ENCODE measurements at places on chromosomes 3 and 15.

GRCh38 chr3:18092726-18093125 lies 332.4 kb downstream of the SATB1 start:
- DNase-seq = no peak

GRCh38 chr3:70276901-70277300 lies 35.5 kb downstream of the MDFIC2 start:
- no peak for DNase-seq

GRCh38 chr3:101518421-101518871 lies 5.4 kb upstream of the SENP7 start:
- DNase-seq = no peak

- DNase-seq = no peak
These were observed 330.7 kb upstream of the SLCO3A1 start for GRCh38 chr15:91522605-91523332.

DNA sequence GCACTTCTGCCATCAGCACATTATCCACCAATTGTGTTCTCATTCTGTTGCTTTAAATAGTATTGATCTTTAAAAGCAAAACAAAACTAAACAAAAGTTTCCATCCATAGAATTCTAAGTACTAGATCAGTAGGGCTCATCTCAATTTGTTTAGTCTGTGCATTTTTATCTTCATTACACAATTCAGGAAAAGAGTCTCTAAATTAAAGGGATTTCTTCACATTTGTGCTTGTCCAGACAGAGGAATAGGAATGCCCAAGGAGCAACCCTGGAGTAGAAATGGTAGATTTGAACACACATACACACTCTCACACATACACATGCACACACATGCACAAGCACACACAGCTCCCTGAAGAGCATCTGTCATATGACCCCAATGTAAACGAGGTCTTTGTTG lies 21.4 kb downstream of the LMCD1 start:
- no peak for DNase-seq

- no peak for DNase-seq
These were observed 393.3 kb downstream of the GRM7 start for GRCh38 chr3:7254251-7254650.

DNA sequence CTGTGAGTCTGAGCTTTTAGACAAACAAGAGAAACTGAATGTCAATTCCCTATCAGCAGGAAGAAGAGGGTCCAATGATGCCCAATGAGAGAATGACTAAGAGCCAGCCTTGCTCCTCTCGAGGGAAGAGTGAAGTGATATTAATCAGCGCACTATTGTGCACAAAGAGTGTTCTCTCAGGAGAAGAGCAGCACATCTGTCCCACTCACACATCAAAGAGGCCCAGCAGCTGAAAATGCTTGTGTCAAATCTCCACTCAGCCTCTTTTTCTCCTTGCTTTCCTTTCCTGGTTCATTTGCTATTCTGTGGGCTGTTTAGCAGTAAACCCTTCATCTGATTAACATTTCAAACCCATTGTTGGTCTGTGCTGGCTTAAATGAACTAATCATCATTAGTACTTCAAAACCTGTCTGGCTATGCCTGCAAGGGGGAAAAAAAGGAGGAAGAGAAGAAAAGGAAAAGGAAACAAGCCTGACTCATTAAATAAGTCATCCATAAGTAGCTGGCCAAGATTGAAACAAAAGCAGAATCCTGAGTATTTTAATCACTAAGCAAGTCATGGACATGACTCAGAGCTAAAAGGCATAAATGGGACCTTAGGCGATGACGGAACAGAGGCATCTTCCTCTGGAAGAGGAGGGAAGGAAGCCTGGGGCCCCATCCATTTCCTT lies 912.7 kb downstream of the TUSC7 start:
- DNase-seq = no peak

DNA sequence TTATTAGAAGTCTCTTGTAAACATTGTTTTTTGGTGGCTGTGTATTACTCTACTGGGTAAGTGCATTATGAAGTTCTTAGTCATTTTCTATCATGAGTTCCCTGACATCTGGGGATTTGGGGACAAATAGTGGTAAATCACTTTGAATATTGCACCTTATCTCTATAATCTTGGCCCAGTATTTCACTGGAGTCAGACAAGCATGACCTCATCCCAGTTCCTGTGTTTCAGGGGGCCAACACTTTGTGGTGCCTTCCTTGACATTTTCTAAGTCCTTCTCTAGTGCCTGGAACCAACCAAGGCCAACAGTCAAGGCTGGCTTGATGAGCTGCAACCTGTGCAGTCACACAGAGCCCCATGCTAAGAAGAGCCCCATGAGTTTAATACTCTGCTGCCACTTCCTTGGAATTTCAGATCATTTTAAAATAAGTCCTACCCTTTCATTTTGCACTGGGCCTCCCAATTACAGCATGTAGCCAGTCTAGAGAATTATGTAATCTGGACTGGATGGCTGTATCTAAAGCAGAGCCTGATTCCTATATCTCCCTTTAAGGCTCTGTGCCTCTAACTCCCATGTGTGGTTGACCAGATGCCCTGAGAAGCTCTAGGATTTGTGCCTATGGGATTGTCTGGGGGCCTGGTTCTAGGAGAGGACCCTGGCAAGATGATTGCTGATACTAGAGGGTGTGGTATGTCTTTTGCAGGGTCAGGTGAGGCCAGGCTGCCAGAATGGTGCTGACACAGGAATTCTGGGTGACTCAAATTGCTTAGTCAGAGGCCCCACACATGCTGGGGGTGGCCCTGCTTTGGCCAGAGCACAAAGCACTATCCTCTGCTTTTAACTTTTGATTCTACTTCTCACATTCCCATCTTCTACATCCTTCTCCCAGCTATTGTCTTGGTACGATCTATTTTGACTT lies 319.6 kb upstream of the TBC1D5 start:
- no peak for DNase-seq

DNA sequence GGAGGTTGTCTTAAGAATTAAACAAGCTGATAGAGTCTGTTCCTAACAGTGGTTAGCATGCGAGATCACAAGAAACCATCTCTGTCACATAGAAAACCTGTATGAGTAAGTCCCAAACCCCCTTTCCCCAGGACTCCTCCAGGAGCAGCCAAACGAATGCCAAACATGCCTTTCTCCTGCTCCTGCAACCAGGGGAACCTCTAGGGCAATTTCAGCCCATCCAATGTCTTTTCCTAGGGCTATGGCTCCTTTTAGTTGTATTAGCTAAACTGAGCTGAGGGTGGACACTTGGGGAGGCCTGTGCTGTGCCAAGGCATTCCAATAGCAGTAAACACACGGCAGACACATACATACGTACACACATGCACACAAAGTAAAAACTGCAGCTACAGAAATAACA lies 36.5 kb upstream of the TIMP4 start:
- DNase-seq = no peak

- no peak for DNase-seq
These were observed 26.8 kb upstream of the TKT start for GRCh38 chr3:53282581-53282980.

- DNase-seq = no peak
These were observed 206.1 kb downstream of the SV2B start for GRCh38 chr15:91306144-91306543.

DNA sequence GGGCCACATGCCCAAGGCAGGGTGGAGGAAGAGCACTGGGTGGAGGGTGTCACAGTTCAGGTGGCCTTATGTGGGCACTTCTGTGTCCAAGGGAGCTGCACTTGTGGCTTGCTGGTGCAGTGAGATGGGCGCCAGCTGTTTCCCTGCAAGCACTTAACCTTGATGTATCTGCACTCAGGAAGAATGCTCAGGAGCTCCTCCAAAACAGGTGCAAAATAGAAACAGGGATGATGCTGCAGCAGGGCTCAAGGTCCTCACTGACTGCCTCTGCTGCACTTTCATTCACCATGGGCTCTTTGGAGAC lies 151.3 kb downstream of the CADPS start:
- no peak for DNase-seq

- DNase-seq = no peak
These were observed 35.4 kb downstream of the ARHGAP31 start for GRCh38 chr3:119329551-119329950.

DNA sequence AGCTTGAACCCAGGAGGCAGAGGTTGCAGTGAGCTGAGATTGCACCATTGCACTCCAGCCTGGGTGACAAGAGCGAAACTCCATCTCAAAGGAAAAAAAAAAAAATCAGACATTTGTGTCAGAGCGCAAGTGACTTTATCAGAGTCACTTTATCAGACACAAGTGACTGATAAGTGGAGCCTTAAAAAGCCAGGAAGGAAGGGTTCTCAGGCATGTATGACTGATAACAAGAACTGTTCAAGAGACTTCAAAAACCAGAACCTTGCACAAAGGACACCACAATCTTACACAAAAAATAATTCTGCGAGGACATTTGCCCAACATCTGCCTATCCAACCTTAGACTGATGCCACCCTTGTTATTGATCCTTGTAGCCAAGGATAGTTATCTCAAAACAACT lies 13.3 kb upstream of the CFAP44 start:
- no peak for DNase-seq

GRCh38 chr3:56154297-56154696 lies 314.0 kb downstream of the ERC2 start:
- DNase-seq = no peak

DNA sequence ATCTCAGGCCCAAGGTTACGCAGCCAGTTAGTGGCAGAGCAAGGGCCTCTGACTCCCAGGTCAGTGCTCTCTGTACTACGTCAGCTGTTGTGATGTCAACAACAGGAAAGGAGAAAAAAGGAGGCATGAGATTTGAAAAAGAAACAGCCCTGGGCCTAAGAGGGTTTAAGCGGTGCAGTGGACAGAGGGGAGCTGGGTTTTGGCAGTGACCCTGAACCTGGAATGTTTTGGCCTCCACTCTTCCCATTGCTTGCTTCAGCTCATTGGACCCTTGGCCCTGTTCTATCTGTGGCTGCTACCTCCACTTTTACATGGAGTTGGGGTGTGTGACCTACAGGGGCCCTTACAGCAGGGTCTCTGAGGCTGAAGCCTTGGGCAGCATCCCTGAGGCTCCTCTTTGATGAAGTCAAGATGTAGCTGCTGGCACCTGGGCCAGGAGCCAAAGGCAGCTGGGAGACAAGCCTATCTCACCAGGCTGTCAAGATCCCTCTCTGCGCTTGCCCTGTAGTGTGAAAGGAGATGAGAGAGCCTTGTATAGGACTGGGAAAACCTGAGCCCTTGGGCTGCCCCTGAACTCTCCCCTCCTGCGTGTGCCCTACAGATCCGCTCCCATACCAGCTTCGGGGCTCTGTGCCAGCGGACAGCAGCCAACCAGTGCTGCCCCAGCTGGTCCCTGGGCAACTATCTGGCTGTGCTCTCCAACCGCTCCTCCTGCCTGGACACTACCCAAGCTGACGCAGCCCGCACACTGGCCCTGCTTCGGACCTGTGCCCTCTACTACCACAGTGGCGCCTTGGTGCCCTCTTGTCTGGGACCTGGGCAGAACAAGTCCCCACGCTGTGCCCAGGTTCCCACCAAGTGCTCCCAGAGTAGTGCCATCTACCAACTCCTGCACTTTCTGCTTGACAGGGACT lies 8.7 kb downstream of the DISP2 start:
- DNase-seq = no peak

DNA sequence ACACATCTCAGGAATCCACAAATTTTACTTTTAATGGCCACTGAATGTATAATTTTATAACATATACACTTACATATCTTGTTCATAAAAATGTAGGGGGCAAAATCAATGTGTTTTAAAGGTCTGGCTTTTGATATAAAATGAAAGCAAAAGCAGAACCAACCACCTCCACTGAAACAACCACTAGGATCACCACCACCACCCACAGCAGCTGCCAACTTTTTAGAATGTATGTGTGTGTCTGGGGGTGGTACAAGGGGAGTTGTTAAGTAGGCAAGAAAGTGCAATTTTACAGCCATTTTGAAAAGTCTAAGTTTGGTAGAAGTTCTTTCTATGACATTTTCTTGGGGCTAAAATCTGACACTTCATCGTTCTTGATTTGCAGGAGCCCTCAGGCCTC lies 44.0 kb downstream of the OTOL1 start:
- no peak for DNase-seq

- DNase-seq = no peak
These were observed 47.4 kb downstream of the CBLB start for GRCh38 chr3:105821433-105821832.

DNA sequence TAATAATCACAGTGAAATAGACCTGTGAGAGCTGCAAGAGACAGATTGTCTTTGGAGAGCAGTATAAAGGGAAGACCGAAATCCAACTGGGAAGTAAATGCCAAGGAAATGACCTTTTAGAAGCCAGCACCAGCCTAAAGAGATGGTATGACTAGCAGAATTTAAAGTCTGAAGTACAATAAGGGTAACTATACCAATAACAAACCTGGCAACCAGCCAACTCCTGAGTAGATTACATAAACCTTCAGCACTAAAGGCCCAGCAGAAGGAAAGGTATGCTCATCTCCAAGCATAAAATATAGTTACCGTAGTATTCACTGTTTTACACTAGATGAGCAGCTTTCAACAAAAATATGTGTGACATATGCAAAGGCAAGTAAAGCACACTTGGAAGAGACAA lies 155.1 kb upstream of the SATB1 start:
- DNase-seq = no peak

DNA sequence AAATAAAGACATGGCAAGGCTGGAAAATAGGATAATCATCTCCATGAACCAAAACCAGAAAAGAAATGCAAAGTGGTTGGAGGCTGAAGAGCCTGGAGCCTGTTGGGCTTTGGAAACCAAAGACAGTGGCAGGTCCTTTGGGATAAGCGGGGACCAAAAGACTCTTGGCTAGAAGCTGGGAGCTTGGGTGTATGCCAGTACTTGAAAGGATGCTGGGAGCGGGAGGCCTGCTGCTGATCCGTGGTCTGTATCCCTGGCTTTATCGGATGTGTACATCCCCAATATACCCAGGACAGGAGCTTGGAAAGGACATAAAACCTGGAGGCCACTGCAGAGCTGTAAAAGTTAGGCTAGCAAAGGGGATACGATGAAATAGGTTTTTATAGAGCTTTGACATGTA lies 1.3 kb upstream of the CHRNB4 start:
- no peak for DNase-seq

DNA sequence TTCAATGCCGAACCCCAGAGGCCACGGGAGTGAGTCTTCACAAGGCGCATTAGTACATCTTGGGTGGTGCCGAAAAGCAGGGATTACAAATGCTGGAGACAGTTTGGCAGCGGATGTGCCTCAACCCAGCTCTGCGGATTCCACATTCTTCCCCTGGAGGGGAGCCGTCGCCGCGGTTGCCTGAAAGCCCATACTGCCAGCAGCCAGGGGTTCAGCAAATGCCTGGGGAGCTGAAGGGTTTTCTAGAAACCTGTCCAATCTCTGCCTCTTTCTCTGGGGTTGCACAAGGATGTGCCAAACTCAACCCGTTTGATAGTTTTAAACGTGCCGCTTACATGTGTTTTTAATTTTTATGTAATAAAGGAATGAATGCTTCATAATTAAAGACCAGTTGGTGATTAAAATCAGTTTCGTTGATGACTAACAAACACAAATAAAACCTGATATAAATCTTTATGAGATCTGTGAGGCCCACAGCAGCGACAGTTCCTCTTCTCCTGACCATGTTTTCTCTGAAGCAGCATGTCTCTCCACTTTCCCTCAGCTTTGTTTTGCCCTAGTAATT lies 74.6 kb upstream of the LEKR1 start:
- no peak for DNase-seq

All from lower lobe of right lung (tissue), 2 donors.